ENCODE measurements at places on chromosomes 7 and 10.

- DNase-seq: no peak
Observed at GRCh38 chr7:94059746-94060145, 55.6 kb upstream of the BET1 start.

DNA sequence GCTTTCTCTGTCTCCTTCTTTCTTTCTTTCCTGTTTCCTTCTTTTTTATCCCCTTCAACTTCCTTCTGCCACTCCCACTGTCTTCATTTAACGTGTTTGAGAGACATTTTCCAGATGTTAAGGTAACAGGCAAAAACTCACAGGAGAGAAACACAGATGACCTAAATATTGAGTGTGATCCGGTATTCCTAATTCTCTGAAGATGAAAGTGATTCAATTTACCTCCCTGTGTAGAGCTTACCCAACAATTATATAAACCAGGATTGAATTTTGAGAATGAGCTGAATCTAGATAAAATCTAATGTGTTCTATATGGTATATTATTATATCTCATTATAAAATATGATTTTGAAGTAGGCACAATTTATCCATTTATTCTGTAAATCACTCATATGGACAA is 46.5 kb upstream of the RSU1 start:
- no peak for DNase-seq

DNA sequence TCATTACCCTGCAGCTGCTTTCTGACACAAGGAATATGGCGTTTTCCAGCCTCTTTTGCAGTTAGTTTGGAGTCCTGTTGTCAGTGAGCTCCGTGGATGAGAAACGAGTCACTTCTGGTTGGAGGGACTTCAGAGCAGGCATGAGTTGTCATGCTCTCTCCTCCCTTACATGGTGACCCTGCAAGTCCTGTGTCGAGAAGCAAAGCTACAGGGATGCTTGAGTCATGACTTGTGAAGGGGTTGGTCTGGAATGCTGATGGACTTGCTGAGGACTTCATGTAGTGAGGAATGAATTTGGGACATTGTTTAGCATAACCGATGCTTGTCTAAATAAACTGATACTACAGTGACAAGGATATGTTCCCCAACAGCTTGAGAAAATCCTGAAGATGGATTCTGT is 108.8 kb downstream of the ADCYAP1R1 start:
- no peak for DNase-seq

DNA sequence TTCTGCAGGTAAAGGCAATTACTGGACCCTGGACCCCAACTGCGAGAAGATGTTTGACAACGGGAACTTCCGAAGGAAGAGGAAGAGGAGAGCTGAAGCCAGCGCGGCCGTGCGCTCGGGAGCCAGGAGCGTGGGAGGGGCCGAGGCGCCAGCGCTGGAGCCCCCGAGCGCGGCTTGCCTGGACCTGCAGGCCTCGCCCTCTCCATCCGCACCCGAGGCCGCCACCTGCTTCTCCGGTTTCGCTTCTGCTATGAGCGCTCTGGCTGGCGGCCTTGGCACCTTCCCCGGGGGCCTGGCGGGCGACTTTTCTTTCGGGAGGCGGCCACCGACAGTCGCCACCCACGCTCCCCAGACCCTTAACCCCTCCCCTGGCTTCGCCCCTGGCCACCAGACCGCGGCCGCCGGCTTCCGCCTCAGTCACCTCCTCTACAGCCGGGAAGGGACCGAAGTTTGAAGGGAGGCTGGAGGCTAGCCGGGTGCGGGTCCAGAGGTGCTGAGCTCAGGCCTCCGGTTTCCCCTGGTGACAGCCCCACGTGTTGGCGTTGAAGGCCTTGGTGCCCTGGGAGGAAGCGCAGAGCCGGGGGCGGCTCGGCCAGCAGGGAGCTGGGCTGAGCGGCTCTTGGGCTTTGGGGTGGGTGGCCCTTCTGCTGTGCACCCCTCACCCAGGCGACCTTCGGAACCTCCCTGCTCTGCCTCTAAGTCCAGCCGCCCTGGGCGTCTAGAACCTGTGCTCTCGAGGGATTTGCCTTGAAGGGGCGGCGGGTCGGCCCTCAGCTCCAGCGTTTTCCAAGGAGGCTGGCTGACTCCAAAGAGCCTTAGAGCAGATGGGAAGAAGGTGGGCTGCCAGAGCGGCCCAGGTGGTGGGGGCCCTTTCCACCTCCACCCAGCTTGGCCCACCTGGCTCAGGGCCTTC is 1.8 kb downstream of the FOXI2 start:
- no peak for DNase-seq

GRCh38 chr10:6047847-6048246 is 14.3 kb downstream of the IL2RA start:
- no peak for DNase-seq

DNA sequence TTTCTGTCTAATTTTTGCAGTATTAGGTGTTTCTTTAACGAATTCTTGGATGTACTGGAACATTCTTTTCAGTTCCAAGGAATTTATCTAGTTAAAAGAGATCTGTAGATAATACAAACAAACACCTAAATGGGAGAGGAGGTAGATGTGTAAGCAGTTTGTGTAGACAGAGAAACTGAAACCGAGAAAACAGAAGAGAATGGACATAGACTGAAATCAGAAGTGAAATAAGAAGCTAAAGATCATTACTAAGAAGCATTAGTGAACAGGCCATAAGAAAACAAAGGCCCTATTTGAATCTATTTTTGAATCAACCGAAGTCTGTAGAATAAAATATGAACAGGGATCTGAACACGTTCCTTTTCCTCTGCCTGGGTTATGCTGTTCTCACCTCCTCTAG is 26.5 kb upstream of the TMEM229A start:
- DNase-seq: no peak

GRCh38 chr7:46109437-46109836 is 188.4 kb upstream of the IGFBP3 start:
- no peak for DNase-seq
